ENCODE measurements at places on chromosomes 1 and 21.

DNA sequence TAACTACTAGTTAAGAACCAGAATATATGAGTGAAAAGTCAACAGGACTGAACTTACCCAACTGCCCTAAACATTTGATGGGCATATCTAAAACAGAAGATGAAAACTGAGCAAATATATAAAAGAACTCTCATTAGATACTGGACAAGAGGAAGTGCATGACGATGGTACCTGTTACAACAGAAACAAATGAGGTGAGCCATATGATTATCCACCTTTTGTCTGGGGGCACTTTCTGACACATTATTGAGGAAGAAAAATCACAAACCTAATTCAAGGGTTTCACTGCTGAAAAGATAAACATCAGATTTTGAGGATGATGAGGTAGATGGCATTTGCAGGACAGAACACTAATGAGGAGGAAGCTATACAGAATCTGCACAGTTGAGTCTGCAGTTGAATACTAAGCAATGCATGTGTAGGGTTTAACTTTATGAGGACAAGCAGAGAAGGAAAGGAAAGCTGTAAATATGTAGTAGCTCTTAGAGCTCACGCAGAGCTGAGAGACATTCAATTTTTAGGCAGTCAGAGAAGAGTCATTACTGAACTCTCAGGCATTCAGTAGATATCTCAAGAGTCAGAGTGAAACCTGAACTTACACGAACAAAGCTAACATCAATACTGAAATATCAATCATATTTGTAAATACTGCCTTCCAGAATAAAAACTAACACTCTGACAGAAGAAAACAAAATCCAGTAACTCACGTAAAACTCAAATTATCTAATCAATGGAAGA, 262.1 kb downstream of the AKT3 start:
- DNase-seq = no peak

DNA sequence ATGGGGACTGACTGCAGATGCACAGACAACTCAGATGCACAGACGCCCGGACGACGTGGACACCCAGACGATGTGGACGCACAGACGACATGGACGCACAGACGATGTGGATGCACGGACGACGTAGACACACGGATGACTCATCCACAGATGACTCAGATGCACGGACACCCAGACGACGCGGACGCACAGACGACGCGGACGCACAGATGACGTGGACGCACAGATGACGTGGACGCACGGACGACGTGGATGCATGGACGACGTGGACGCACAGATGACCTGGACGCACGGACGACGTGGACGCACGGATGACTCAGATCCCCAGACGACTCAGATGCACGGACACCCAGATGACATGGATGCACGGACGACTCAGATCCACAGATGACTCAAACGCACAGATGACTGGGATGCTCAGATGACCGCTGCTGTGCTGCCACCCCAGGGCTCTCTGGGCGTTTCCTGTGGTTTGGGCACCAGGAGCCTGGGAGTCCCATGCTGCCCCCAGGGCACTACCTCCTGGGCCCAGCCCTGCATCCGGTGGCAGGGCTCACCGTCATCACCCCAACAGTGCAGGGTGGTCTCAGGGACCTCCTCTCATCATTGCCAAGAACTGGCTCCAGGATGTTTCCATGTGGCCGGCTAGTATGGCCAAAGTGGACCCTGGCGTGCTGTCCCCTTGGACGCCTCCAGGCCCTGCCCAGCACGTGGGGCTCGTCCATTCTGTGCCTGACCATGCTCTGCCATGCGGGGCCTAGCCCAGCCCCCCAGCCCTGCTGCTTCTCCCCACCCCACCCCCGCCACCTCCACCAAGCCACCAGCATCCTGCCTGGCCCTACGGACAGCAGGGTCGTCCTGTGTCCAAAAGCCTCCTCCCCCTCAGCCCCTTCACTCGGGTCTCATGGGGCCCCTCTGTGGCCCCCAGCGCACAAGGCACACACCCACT, 14.0 kb downstream of the FAAP20 start:
- no peak for DNase-seq

- DNase-seq = no peak
Observed at GRCh38 chr1:48558366-48558765, 86.4 kb upstream of the SPATA6 start.

DNA sequence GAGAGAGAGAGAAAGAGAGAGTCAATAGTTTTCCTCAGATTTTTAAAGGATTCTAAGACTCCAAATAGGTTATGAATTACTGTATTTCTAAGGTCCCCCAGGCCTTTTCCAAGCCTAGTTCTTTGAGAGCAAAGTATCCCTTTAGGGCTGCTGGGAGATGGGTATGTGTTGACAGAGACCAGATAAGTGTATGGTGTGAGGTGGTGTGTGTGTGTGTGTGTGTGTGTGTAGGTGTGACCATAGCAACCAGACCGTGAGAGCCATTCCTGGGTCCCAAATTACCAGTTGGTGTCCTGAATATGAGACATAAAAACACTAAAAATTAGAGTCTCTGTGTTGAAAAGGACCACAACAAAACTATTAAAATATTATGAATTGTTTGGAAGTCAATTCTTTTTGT, 41.7 kb upstream of the DNAJC6 start:
- no peak for DNase-seq

DNA sequence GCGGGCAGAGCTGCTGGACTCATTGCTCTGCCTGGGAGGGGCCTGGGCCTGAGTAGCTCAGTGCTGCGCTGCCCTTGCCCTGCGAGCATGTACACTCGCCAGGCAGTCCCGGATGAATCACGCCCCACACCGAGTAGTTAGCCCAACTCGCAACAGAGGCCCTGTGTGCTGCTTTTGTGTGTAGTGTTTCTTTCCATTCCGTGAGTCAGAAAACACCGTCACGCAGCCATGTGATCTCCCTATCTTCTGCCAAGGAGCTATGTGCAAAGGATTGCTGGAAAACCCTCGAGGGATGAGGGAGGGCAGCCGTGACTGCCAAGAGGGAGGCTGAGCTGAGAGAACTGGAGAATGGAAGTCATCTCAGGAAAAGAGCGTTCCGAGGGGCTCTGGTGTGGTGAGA, 37.3 kb downstream of the NENF start:
- DNase-seq = peak; percentile 36

DNA sequence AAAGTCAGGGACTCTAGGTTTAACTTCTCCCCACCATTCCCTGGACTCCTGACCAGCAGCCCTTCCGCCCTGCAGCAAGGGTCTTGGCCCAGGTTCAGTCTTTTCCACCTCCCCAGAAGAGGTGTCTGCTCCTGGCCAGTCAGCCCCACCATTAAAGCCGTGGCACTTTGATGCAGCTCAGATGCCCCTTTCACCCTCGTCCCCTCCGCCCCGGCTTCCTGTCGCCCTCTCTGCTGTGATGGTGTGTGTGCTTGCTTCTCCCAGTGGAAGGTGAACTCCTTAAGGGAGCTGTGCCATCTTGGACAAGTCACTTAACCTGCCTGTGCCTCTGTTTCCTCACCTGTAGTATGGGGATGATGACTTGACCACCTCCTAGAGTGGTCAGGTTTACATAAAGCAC, 17.8 kb upstream of the TTC4 start:
- DNase-seq = no peak

DNA sequence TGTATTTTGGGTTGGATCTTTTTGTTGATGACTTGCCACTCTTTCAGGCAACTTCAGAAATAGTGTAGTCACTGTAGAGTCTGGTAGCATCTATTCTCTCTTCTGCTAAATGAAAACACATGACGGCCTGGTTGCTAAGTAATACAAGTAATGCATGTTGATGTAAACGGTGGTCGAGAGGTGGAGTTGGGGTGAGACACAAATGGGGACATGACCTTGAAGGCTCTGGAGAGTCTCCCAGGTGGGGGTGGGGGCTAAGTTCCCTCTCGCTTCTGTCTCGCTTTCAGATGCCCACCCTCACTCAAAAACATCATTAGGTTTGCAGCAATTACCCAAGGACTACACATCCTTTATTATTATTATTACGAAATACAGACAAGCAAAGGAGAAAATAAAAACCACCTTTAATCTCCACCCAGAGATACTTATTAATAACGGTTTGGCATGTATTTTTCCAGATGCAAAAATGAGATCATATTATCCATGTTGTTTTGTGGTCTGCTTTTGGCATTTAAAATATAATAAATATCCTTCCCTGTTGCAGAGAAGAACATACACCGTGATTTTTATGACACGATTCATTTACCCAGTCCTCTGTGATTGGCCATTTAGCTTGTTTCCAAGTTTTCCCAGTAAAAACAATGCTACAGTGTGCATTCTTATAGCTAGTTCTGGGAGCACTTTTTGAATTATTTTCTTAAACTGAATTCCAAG, 138.1 kb downstream of the MIS18A start:
- DNase-seq = no peak

DNA sequence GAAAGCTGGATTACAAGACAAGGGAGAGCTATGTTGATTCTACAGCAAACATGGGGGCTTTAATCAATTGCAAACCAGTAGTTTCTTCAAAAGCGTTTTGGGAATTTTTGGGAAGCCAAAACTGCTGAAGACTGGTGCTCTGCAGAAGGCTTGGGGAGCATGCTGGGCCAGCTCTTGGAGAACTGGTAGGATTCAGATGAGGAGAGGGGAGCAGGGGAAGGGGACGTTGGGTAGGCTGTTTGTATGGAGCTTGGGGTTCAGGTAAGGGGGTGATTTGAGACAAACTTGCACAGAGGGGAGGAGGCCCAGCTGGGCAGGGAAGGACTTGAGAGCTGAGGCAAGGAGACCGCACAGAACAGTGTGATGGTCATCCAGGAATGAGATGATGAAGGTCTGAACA, 2.6 kb upstream of the MYOG start:
- DNase-seq = no peak

- DNase-seq = peak; percentile 71
Observed at GRCh38 chr1:59971464-59971911, 44.9 kb upstream of the CYP2J2 start.

DNA sequence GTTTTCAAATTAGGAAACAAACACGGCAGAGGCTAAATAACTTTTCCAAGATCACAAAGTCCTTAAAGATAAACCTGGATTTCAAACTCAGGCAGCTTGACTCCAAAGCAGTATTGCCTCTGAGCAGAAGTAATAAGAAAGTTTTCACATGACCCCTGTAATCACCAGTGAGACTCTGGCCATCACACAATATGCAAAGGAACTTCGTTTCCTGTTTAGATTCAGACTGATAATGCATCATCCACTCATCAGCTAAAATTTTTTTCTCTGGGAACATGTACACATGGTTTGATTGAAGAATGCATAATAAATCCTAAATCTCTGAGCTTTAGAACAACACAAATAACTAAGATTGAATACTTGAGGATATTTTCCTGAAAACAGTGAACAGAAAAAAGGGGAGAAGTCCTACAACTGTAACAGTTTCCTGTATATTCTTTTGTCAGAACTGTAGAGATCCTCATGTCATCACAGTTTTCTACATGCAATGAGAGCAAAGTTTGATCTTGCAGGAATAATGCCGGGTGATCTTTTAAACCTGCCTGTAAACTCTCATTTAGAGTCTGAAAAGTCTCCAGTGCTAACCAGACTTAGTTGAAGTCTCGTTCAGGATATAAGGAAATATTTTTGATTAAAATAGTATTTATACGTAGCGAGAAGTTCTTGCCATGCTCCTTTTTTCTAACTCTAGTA, 225.3 kb downstream of the SPATA17 start:
- DNase-seq = no peak

GRCh38 chr1:74767490-74767889, 34.5 kb downstream of the TYW3 start:
- no peak for DNase-seq

DNA sequence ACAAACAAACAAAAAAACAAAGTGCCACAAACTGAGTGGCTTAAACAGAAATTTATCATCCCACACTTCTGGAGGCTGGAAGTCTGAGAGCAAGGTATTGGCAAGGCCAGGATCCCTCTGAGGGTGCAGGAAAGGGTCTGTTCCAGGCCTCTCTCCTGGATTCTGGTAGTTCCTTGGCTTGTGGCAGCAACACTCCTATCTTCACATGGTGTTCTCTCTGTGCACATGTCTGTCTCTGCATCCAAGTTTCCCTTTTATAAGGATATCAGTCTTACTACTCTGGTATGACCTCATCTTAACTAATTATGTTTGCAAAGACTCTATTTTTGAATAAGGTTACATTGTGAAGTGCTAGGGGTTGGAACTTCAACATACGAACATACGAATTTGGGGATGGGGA, 5.3 kb upstream of the VASH2 start:
- no peak for DNase-seq

DNA sequence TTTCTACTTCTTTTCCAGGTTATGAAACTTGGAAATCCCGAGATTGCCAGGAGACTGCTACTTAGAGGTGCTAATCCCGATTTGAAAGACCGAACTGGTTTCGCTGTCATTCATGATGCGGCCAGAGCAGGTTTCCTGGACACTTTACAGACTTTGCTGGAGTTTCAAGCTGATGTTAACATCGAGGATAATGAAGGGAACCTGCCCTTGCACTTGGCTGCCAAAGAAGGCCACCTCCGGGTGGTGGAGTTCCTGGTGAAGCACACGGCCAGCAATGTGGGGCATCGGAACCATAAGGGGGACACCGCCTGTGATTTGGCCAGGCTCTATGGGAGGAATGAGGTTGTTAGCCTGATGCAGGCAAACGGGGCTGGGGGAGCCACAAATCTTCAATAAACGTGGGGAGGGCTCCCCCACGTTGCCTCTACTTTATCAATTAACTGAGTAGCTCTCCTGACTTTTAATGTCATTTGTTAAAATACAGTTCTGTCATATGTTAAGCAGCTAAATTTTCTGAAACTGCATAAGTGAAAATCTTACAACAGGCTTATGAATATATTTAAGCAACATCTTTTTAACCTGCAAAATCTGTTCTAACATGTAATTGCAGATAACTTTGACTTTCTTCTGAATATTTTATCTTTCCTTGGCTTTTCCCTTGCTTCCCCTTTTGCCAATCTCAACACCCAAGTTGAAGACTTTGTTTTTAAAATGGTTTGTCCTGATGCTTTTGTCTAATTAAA, 4.0 kb downstream of the CDKN2C start:
- peak; percentile 46 for DNase-seq

DNA sequence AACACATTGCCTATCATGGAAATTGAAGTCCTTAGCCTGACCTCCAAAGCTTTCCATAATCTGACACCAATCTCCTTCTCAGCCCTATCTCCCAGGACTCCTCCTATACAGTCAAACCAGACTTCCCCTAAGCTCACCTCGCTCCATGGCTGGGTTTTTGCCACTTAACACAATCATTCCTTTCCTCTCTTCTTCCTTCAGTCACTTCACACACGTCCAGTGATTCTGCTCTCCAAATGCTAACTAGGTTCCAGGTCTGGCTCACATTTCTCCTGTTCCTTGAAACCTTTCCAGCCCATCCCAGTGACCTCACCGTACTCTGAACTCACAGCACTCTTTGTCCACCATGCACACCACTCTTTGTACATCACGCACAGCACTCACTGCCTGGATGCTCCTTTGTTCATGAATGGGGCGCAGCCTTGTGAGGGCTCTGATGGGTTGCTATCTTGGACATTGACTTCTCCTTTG, 98.4 kb downstream of the GLUL start:
- no peak for DNase-seq

- DNase-seq = no peak
Observed at GRCh38 chr1:23720256-23720995, 22.8 kb upstream of the ELOA start.

GRCh38 chr1:41689558-41689981, 205.1 kb upstream of the EDN2 start:
- DNase-seq = no peak

GRCh38 chr1:171037626-171038025, 53.1 kb upstream of the FMO3 start:
- DNase-seq = no peak

- DNase-seq = no peak
Observed at GRCh38 chr1:201025571-201026002, 2.1 kb upstream of the KIF21B start.
